NCI-H2081 (cell line): ENCODE measurements at places on chromosomes 4 and X.

DNA sequence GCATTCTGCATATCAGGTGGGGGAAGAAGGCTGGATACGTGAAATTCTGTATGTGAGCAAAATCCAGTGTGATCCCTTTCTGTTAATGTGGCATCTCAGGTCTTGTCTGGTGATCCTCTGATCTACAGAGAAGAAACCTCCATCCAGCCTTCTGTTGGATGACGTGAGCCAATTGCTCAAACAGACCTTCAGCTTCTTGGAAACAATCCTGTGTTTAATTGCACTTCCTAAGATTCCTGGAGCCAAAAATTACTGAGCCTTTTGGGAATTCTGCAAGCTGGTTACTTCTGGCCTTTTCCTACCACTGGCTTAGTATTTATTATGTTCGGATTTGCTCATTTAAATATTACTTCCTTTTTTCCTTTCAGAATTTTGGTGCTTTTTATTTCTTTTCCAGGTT lies 51.2 kb downstream of the TRIML1 start:
- no peak for DNase-seq

- no peak for DNase-seq
These were observed 33.7 kb upstream of the HPRT1 start for GRCh38 chrX:134426281-134426680.

GRCh38 chr4:54658252-54659093 lies 716 bp downstream of the KIT start:
- DNase-seq, result peak; percentile 59

- DNase-seq, result peak; percentile 85
These were observed 937.1 kb downstream of the CCSER1 start for GRCh38 chr4:91064157-91064853.

- DNase-seq, result no peak
These were observed 36.9 kb upstream of the SPRY1 start for GRCh38 chr4:123359449-123360315.

GRCh38 chr4:21885241-21885640 lies 63.3 kb downstream of the KCNIP4 start:
- DNase-seq, result no peak

DNA sequence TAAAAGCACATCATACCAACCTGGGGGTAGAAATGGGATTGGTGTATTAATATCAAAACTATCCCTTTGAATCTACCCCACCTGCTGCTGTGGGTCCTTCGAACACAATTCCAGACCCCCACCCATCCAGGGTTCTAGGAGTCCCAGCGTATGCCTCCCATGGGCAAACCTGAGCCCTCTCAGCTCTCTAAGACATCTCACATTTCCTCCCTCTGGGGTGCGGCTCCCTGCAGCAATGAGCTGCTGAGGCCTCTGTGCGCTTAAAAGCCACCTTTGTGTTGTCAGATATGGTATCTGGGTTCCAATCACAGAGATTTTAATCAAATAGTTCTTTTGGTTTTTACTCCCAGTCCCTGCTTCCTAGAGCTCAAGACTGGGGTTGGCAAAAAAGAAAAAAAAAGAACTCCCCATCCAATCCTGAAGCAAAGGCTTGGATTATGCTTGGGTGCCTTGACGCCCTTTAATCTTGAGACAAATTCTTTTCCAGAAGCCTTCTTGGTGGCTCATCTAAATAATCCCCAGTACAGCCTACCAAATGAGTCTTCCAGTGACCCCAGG lies 37.5 kb upstream of the NOCT start:
- no peak for DNase-seq

GRCh38 chr4:118086344-118086743 lies 52.1 kb downstream of the NDST3 start:
- DNase-seq, result no peak

GRCh38 chr4:37132975-37133360 lies 111.6 kb upstream of the NWD2 start:
- DNase-seq, result no peak

DNA sequence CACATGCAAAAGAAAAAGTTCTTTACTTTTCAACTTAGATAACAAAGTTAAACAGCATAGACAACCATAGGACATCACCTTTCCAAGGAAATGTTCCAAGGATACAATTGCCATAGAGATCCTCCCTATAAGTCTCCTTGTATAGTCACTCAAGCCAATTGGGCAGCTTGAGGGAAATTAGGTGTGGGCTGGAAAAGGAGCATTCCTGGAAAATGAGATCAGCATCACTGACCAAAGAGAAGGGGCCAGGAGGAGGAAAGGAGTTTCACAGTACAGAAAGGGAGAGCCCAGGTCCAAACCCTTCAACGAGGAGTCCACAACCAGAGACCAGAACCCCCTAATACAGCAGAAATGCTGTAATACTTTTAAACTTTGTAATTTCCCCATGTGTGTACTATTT lies 91.5 kb upstream of the PPARGC1A start:
- DNase-seq, result no peak

GRCh38 chr4:1807332-1807777 lies 14.3 kb downstream of the FGFR3 start:
- peak; percentile 10 for DNase-seq

GRCh38 chr4:6716958-6717655 lies 1.1 kb downstream of the BLOC1S4 start:
- no peak for DNase-seq

GRCh38 chrX:39855748-39856129 lies 242.0 kb downstream of the BCOR start:
- DNase-seq, result peak; percentile 59

DNA sequence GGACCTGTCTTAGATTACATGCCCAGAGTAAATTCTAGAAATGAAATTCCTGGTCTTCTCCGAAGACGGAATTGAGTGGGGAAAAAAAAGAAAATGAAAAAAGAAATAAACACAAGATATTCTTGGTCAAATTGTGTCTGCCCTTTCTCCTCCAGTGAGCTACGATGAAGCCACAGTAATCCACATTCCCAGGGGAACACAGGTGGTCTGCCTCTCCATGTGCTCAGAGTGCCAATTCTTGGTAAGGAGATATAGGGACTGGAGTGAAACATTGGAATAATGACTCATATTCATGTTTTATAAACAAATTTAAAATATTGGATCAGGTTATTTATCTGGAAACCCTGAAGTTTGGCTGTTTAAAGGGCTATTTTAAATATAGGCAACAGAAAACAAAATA lies 54.2 kb upstream of the MGST2 start:
- DNase-seq, result no peak

DNA sequence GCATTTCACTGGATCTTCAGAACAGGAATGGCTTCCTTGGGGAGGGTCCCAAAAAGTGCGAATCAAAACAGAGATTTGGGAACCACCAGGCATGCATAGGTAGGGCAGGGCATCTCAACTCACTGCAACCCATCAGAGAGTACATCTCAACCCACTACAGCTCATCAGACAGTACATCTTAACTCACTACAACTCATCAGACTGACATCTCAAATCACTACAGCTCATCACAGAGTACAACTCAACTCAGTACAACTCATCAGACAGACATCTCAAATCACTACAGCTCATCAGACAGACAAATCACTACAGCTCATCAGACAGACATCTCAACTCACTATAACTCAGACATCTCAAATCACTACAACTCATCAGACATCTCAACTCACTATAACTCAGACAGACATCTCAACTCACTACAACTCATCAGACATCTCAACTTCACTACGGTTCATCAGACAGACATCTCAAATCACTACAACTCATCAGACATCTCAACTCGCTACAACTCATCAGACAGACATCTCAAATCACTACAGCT lies 47.5 kb upstream of the CLDN34 start:
- DNase-seq, result no peak

GRCh38 chrX:20414762-20415445 lies 148.2 kb upstream of the RPS6KA3 start:
- DNase-seq, result no peak

GRCh38 chr4:112517067-112517634 lies 1.2 kb upstream of the NEUROG2 start:
- DNase-seq, result no peak

GRCh38 chr4:169052594-169052945 lies 42.5 kb upstream of the CBR4 start:
- DNase-seq, result no peak

DNA sequence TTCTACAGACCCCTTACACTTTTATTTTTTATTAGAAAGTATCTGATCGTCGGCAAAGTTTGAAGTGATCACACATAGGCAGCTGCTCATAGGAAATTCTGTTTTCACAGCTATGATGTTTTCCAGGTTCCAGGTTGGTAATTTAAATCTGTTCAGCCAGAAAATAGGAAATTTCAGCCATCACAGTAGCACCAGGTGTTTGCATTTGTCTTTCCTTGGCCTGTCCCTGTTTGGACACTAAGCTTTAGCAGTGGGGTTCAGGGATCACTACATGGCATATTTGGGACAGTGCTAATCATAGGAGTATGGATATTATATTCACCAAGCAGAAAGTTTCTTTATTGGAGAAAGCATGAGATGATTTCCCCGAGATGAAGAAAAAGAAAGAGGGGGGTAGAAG lies 92.9 kb downstream of the ANK2 start:
- no peak for DNase-seq

- DNase-seq, result peak; percentile 2
These were observed 212.7 kb downstream of the CENPC start for GRCh38 chr4:67332627-67333026.

DNA sequence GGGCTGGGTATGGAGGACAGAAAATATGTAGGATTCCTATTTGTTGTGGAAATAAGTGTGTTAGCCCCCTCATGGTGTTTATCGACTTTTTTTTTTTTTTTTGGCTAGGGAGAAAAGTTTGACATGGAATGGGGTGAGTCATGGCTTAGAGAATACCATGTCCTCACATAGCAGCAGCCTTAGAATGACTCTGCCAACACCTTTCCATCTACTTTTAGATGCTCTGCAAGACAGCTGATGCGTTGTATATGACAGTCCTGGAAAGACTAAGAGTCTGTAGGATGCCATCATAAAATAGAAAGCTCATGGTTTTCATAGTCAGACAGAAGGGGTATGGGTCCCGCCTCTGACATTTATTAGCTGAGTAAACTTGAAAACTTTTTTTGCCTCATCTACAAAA lies 37.7 kb downstream of the MTTP start:
- DNase-seq, result no peak

- peak; percentile 96 for DNase-seq
These were observed 94.7 kb upstream of the CXXC4 start for GRCh38 chr4:104589264-104589868.

DNA sequence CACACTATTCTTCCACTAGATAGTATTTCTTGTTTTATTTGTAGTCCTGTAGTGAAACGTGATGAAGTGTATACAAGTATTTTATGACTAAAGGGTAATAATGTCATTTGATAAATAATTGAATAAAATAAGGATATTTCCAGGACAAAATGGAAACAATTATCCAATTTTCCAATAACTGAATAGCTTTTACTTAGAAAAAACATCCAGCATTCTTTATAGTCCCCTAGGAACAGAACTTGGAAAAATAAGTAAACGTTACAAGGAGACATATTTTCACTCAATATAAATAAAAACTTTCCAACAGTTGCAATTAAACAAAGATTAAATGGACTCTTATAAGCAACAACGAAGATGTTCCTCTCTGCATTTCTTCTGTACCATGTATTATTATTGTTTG lies 566.0 kb downstream of the TMA16 start:
- no peak for DNase-seq

- DNase-seq, result no peak
These were observed 135.7 kb upstream of the PLAC1 start for GRCh38 chrX:134793978-134794377.

DNA sequence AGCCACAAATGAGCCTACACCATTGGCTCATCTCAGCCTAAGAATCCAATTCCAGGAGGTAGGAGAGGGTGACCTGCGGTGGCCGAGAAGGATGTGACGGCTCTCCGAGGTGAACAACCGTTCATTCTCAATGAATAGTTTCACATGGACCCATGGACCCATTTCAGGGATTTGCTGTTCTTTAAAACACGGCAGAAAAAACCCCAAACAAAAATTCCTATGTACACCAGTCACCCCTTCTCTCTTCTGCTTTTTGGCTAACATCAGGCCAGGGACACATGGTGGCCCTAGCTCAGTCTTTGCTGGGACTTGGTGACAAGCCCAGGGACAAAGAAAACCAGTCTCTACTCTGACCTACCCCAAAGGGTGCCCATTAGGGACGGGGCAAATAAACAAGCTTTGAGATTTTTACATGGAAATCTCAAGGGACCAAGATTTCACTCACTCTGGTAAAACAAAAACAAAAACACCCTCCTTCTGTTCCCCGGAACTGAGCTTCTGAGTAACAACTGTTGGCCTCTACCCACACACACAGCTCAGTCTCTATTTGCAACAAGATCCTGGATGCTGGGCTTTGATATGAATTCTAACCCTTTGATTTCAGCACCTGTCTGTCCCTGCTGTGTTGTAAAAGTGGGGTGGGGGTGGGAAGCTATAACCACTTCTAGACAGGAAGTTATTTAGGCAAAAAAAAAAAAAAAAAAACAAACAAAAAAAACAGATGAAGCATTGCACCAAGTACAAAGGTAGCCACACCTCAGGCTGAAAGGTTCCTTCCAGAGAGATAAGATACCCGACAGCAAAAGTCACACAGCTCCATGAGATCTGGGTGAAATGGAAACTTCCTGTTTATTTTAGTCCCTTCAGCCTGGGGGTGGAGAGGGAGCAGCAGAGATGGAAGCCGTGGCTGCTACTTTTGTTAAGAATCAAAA lies 49.0 kb downstream of the DDX3X start:
- DNase-seq, result no peak

DNA sequence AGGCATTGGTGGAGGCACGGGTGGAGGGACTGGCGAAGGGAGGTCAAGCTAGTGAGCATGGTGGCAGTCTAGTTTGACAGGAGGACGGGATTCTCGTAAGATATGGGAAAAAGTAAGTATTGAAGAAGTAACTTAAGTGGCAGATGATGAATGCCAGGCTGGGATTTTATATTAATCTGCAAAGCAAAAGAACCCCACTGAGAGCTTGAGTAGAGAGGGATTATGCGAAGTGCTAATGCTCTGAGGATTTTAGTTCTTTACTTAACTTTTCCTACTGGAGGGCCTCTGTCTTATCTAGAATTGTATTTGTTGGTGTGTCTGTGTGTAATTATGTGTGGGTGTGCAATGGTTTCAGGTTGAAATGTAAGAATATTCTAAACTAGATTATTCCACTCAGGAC lies 327.9 kb downstream of the FAT4 start:
- no peak for DNase-seq

DNA sequence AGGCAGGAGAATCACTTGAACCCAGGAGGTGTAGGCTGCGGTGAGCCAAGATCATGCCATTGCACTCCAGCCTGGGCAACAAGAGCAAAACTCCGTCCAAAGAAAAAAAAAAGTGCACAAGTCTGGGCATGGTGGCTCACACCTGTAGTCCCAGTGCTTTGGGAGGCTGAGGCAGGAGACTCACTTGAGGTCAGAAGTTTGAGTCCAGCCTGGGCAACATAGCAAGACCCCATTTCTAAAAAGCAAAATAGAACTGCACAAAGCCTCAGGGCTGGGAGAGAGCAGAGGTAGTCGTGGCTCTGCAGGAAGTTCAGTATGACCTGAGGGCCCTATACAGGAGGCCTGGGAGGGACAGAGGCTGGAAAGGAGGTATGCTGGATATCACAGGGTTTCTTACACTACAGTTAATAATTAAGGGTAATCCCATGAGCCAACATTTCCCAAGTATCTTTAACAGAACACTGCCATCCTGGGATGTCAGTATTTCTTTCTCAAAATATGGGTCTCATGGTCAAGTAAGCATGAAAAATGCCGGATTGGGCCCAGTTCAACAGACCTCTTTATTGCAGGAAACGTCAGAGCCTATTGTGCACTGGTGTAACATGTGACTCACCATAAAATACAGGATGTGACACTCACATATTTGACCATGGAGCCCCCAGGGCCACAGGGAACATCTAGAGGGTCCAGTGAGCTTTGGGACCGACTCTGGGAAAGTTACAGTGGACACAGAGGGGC lies 37.8 kb downstream of the ACSL1 start:
- DNase-seq, result no peak

GRCh38 chr4:108175966-108176365 lies 7.2 kb upstream of the LEF1 start:
- DNase-seq, result no peak
